Activated CD8-positive, alpha-beta memory T cell treated with anti-CD3 and anti-CD28 coated beads for 48 hours (primary cell): ENCODE measurements at places on chromosomes 2 and 18.

DNA sequence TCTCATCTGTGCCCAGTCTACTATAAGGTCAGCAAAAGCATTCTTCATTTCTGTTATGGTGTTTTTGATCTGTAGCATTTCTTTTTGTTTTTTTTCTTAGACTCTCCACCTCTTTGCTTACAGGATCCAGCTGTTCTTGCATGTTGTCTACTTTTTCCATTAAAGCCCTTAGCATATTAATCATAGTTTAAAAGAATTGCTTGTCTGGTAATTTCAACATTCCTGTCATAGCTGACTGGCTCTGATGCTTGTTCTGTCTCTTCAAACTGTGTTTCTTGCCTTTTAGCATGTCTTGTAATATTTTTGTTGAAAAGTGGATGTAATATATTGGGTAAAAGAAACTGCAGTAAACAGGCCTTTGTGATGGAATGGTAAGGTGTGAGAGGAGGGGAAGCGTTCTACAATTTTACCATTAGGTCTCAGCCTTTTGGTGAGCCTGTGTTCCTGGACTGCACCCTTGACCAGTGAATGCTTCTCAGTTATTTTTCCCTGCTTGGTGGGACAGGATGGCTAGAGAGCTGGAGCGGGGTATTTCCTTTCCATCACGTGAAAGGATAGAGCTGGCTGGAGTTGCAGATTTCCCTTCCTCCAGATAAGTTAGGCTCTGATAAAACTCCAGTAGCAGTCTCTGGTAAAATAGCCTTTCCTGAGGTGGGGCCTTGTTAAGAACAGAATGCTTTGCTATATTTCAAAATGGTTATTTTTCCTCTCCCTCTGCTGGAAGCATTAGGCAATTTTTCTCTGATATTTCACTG is 65.4 kb downstream of the PLA2R1 start:
- DNase-seq, result no peak

DNA sequence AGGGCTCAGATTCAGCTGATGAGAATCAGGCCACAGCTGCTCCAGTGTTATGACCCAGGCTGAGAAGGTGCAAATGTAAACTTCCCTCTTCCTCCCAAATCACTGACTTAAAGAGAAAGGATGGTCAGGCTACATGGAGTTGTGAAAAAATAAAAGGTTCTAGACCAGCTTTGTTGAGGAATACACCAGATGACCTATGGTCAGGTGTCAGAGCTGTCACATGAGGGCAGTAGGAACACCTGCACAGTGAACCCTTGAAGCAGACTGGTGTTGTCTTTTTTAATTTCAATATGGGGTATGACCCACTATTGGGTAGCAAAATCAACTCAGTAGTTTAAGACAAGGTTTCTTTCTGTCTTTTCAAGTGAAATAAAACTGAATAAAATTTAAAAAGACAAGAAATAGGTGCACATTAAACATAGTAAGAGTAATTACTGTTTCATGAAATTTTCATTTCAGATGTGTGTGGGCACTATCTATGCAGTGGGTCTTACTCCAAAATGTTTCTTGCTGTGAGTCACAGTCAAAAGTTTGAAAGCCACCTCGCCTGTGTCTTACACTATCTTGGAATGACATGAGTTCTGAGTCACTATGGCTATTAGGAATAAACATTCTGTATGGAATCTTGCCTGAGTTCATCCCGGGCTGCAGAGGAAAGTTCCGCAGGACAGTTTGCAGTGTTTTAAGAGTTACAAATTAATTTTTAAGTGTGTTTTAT is 83.6 kb downstream of the ACVR1 start:
- DNase-seq, result no peak

DNA sequence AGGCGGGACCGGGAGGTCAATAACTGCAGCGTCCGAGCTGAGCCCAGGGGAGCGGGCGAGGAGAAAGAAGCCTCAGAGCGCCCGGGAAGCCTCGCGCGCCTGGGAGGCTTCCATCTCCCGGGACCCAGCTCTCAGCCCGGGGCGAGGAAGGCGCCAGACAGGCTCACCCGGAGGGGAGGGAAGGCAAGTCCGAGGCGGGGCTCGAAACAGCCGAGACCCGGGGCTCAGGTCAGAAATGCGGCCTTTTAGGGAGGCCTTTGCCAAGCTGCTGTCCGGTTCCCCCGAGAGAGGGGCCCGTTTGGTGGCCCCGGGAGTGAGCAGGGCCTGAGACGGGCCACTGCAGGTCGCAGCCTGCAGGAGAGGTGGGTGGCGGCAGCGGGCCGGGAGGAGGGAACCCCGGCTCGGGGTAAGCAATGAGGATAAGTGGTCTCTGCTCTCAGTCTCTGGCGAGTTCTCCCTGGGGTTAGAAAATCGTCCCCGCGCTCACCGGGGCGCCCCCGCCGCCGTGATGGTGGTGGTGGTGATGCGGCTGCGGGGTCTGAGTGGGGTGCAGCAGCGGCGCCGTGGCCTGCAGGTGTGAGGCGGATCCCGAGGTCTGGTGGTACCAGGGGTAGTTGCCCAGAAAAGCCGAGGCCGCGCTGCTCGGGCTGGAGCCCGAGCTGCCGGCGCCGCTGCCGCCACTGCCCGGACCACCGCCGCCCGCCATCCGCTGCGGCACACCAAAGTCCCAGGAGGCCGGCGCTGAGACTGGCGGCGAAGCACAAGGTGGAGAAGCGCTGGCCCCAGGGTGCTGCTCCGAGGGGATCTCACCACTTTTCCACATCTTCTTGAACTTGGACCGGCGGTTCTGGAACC is 2.4 kb downstream of the DLX2 start:
- peak; percentile 3 for DNase-seq

DNA sequence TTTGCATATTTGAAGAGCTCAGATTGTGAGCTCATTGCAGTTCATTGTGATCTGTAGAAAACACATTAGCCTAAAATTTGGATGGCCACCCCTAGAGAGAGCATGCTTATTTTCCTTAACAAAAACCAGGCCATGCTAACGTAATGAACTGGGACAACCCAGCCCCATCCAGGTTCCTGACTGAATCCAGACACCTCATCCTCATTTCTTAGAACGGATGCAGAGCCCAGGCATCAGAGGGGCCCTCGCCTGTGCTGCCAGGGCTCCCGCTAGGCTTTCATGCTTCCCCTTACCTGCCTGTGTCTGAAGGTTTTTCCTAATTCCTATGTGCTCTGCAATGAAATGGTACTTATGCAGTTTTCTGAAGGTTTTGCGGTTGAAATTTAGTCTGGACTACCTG is 171.1 kb downstream of the CCDC102B start:
- no peak for DNase-seq

DNA sequence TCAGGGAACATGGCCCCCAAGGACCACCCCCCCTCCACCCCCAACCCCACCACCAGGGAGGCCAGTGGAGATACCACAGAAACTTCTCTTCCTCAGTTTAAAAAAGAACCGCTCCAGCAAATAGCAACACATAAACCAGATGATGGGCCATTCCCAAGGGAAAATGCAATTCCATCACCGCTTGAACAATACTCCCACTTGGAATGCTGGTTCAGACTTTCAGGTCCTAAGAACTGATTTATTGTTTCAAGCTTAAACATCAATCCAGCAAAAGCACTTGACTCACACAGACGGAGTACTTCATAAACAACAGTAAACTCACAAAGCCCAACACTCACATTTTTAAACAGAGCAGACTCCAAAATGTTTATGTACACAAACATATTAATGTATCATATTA is 6.9 kb downstream of the HDAC4 start:
- DNase-seq, result no peak

- DNase-seq, result no peak
Measured at GRCh38 chr18:78136986-78137385, 842.6 kb upstream of the SALL3 start.

GRCh38 chr2:88350331-88351248 is 101.9 kb downstream of the FOXI3 start:
- DNase-seq, result peak; percentile 61

DNA sequence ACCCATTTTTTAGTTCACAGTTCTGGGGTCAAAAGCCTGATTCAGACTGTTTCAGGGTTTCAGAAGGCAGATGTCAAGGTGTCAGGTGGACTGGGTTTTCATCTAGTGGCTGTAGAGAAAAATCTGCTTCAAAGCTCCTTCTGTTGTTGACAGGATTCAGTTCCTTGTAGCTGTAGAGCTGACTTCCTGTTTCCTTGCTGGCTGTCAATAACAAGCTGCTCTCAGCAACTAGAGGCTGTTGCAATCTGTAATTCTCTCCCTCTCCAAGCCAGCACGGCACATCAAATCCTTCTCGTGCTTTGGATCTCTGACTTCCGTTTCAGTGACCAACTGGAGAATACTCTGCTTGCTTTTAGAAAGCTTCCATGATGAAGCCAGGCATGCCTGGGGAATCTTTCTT is 179.4 kb downstream of the DOK6 start:
- DNase-seq, result no peak

DNA sequence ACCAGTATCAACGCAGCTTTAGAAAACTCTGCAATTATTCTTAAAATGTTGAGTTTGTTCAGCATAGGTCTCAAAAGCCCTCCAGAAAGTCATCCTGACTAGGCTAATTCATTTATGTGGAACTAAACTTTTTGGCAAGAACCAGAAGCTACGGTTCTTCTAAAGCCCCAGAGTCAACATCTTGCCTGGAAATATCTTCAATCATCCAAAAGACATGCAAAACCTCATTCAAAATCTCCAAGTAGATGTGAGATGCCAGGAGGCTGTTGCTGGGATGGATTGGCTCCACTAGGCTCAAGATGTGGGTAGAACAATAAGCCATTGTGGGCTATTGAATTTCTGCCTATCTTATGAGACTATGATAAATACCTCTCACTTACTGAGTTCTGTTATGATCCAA is 2.1 kb upstream of the SCG2 start:
- DNase-seq, result no peak

GRCh38 chr18:48893608-48894600 is 56.9 kb downstream of the SMAD7 start:
- no peak for DNase-seq

DNA sequence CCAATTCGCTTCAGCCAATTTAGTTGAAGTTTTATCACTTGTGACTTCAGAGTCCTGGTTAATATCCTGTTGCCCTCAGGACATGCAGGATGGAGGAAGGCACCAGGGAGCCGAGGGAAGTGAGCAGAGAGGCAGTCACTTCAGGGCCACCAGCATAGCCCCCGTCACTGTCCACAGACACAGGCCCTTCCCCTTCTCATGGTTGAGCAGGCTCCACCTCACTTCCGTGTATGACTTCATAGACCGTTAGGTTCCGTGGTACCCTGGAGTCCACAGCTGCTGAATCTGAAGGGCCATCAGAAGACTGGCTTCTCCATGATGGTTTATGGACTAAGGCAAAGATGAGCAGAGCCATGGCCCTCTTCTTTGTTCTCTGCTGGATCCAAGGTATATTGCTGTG is at the start of gene C2orf92:
TSS of gene C2orf92 (plus strand) at position 266 of the 400 bp plus-strand sequence. CDS start at position 342, 76 bp downstream.
- no peak for DNase-seq

DNA sequence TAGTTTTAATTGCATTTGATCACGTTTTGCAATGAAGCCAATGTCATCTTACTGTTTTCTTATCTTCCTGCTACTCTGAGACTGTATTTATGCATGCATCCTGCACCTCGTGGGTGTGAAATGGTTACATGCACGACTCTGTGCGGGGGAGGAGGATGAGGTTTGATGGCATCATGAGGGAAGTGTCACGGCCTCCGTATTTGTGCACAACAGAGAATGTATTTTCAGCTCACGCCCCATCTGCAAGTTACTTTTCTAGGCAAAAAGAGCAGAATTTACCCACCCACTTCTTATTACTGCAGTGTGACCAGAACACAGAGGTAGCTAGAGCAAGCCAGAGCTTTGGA is 145.1 kb downstream of the TDRD15 start:
- no peak for DNase-seq

DNA sequence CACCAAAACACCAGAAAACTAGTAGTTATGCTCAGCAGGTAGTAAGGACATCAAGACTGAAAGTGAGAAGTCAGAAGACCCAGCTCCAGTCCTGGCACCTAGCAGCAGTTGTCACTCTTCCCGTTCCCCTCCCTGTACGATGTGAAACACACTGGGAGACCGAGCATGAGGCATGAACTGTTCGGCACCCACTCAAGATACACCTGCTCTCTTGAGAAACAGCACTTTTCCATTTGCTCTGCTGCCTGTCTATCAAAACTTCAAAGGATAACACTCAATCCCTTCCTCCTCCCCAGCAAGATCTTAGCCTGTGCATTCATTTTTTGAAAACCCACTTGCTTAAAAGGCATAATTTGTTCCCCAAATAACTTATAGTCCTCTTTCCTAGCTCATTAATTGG is 123.9 kb downstream of the PLEKHM3 start:
- DNase-seq, result no peak

DNA sequence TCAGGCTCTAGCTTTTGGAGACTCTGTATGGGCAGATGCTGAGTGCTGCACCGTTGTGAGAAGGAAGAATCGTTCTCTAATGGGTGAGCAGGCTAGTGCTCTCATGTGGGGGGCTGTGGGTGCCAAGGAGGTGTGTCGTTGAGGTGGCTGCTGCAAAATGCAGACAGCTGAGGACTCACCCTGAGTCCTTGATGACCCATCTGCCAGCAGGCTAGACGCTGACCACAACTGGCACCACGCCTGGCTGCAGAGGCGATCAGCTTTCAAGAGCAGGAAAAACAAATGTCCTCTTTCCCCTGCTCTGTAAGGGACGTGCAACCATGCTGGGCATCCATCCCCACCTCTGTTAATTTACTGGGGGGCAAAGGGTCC is 48.2 kb downstream of the HAUS1 start:
- no peak for DNase-seq

- no peak for DNase-seq
Measured at GRCh38 chr2:174365571-174365970, 30.0 kb upstream of the SCRN3 start.

DNA sequence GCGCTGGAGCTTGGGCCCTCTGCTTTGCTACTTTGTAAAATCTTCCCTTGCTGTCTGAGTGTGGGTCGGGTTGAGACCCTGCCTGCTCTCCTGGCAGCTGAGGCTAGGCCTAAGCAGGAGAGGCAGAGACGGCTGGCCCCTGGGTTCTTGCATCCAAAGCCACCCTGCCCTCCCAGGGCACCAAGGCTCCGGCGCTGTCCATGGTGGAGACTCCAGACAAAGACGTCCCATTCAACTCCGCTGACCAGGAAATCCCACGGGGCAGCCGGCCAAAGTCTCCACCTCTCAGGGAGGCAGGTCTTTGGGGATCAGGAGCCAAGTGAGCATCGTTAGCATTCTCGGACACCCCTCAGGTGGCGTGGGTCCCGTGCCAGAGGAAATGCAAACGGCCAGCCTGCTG is 2.6 kb upstream of the PRLH start:
- DNase-seq, result no peak

DNA sequence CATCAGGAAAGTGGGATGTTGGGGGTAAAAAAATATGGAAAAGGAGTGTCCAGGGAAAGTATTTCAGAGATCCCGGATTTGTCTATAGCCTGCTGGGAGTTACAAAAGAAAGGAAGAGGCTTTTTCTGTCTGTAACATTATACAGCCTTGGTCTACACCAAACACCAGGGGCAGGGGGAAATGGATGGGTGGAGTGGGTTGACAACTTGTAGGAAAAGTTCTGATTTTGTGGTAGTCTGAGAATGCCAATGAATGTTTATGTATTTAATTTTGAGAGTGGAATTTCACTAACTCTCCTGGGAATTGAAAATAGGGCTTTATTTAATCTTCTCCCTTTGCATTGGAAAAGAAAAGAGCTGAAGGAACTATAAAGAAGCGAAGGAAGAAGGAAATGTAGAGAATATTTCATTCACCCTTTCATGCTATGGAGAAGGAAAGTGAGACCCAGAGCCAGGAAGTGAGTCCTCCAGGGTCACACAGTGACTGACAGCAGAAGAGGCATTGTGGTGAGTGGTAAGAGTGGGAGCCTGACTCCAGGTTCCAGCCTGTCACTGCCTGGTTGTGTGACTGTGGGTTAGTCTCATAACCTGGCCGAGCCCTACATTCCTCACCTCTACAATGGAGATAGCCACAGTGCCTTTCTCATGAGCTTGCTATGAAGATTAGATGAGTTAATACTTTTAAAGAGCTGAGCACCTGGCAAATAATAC is 346.3 kb upstream of the TNP1 start:
- no peak for DNase-seq
